ENCODE measurements at places on chromosomes 1 and 21. TPM values are rescaled to one million over a fixed set of nuclear protein-coding genes. Genes with fewer than 3 reads are reported as not detected.

DNA sequence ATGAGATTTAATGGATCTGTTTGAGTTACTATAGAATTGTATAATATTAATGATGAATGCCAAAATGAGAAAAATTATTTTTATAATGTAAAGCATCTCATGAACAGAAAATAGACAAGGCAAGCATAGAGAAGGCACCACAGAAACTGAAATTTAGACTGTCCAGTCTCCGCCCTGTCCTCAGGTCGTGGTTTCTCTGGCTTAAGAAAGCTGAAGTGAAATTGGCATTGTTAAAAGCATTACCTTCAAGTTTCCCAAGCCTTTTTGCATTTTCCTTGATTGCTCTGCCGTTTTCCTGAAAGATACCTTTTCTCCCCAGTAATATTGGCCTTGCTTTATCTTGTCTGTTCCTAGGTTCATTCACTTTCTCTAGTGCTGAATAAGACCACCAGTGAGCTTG, 58.0 kb downstream of the VPS13D start:
- no peak for DNase-seq

RIIAD1 gene
- polyA plus RNA-seq = 1.1 TPM

- no peak for DNase-seq
Observed at GRCh38 chr1:228340686-228341449, 65.8 kb downstream of the TRIM11 start.

DNA sequence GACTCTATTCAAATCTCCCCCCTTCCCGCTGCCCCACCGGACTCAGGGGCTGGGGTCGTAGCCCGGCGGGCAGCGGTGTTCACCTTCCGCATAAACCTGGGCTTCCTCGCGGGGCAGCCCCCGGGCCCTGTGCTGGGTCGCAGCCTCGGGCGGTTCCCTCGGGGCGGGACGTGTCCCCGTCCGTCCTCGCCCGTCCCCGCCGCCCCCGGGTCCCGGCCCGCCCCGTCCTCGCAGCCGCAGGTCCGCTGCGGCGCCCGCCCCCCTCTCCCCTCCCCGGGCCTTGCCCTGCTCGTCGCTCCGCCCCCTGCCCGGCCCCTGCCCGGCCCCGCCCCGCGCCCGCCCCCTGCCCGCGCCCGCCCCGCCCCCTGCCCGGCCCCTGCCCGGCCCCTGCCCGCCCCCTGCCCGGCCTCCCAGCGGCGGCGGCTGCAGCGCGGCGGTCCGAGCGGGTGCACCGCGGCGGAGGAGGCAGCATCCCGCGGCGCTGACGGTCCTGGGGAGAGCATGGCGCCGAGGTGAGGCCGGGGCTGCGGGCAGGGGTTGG, at the start of gene COL18A1:
TSS of gene COL18A1 (plus strand) at position 436 of the 541 bp plus-strand sequence. CDS start at position 502, 66 bp downstream.
- peak; percentile 82 for DNase-seq

DNA sequence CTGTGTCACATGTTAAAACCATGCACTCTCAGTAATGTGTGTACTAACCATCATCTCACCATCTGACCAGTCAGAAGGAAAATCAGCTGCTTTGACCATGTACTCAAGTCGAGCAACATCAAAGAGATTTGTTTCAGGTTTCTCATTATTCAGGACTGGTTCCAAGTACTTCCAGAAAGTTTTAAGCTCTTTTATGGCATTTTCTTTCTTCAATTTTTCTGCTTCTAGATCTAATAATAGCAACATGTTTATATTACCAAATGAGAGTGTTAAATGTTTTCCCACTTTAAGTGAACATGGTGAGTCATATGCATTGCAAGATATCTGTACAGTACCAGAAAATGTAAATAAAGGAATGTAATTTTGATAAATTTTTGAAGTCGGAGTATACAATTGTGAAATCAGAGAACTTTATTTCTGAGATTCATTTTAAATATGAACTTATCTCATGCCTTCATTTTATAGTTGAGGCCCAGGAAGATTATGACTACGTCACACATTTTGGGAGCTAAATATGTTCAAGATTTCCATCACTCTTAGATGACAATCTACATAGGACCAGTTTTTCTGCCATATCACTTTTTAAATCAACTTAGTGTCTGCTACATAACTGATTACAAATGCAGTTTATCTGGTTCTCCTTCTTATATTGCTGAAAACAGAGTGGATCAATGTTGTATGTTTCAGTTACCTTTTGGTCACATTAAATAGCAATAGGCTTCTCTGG, 87.2 kb downstream of the SPAG17 start:
- no peak for DNase-seq

CD160 gene
- 0.35 TPM for polyA plus RNA-seq

- DNase-seq = no peak
Observed at GRCh38 chr1:67833602-67833940, 304 bp upstream of the GNG12 start.

SPATA21 gene
- not detected for polyA plus RNA-seq

FCRL4 gene
- polyA plus RNA-seq = not detected

- DNase-seq = no peak
Observed at GRCh38 chr1:34590211-34590623, 164.6 kb upstream of the GJB5 start.

GRCh38 chr1:64082459-64082858, 121.0 kb upstream of the UBE2U start:
- DNase-seq = no peak

DNA sequence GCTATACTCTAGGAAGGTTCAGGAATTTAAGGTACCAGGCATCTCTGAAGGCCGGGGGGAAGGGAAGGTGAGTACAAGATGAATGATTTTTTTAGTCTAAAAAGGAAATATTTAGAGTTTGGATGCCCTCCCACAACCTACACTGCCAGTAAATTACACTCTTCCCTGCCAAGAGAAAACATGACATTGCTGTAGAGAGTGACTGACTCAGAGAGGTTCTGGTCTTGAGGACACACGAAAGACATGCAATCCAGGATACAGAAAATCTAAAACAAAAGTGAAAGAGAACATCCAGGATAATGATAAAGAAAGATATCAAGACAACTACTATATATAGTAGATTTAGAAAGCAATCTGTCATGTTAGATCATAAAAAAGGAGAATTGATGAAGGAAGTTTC, 200.5 kb downstream of the TYW3 start:
- no peak for DNase-seq

Data from cardiac muscle cell (in vitro differentiated cells and primary cell).